ENCODE measurements at places on chromosomes 2 and 18.

GRCh38 chr2:225104971-225105370, 62.7 kb upstream of the DOCK10 start:
- DNase-seq, result no peak

DNA sequence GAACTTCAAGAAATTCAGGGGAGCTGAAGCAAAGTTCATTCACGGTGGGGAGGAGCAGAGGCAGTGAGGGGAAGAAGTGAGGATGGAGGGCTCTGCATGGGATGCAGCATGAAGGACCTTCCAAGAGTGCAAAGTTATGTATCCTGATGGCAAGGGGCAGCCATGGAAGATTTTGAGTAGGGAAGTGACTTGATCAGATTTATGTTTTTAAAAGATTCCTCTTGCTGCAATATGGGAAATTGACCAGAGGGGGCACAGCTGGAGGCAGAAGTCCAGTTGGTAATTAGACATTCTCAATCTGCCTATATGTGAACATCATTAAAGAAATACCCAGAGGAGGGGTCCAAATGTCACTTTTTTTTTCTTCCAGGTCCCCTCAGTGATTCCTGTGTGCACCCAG, 21.5 kb upstream of the ANXA4 start:
- DNase-seq, result no peak

DNA sequence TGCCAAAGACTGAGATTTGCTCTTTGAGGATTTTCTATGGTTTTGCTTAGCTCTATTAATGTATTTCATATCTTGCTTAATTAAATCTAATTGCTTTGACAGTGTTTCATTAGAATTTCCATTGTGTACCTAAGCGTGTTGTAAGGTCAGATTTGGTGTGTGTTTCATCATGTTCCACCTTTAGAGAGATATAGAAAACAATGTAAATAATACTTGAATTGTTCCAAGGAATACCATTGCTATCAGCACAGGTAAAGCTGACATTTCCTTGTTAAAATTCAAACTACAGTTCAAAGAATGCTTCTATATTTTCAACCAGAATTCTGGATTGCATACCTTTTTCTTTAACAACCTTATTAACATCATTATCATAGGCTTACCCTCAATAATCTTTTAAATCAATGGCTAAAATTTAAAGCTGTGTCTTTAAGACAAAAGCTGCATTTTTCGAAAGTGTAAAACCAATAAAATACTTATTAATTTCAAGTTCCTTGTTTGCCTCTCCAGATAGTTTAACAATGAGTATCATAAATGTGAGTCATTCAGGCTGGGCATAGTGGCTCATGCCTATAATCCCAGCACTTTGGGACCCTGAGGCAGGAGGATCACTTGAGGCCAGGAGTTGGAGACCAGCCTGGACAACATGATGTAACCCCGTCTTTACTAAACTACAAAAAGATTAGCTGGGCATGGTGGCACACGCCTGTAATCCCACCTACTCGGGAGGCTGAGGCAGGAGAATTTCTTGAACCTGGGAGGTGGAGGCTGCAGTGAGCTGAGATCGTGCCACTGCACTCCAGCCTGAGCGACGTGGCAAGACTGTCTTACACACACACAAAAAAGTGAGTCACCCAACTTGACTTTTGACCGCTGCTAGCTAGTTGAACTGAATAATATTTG, 188.0 kb upstream of the PKDCC start:
- no peak for DNase-seq

- no peak for DNase-seq
These were observed 44.9 kb upstream of the ID2 start for GRCh38 chr2:8636721-8637636.

DNA sequence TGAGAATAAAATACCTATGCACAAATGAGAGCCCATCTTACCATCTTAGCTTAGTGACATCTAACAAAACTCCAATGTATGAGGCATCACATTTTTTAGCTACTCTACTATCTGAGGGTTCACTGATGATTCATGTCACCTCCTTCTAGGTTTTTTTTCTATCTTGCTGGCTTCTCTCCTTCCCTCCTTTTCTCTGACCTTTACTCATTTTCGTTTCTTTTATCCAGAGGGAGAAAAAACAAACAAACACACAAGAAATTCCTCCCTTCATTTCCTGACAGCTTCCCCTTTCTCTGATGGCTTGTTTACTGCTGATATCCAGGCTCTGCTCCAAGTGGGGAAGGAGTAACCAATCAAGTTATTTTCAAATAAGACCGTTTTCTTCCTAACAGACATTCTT, 115.1 kb downstream of the UBE2E3 start:
- DNase-seq, result no peak

- no peak for DNase-seq
These were observed 3.4 kb upstream of the CXCR4 start for GRCh38 chr2:136121204-136121910.

GRCh38 chr2:70010576-70011111, 49.2 kb upstream of the ASPRV1 start:
- no peak for DNase-seq

DNA sequence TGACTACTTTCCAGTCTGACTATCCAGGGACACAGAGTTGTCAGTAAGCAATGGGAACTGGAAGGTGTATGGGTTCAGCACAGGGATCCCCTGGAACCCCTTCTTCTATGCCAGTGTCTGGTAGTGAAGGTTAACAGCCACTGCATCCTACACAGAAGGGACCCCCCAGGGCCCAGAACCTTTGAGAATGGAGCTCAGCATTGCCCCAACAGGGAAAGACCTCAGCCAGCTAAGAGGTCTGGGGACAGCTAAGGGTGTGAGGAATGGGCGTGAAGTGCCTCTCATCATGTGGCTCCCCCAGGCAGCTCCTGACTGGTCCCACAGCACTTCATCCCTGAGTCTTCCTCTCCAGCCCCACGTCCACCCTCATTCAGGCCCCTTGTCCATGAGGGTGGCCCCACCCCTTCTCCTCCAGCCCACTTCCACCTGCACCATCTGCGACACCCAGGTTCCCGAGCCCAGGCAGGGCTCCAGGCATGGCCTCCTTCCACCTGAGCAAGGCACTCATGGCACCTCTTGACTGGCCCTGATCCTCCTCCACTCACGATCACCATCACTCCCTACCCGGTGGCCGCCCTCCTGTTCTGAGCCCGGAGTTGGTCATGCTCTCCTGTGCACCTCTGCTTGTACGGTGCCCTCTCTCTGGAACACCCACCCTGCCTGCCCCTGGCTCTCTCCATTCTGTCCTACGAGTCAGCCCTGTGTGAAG, 77.1 kb downstream of the SFXN5 start:
- no peak for DNase-seq

- no peak for DNase-seq
These were observed 225.1 kb upstream of the LRRTM1 start for GRCh38 chr2:80529466-80530165.

- no peak for DNase-seq
These were observed 118.1 kb upstream of the LHCGR start for GRCh38 chr2:48873666-48874065.

- DNase-seq, result no peak
These were observed 99.4 kb downstream of the MYOM1 start for GRCh38 chr18:3120356-3120755.

- DNase-seq, result no peak
These were observed 970.3 kb downstream of the CNTNAP5 start for GRCh38 chr2:124995185-124995912.

DNA sequence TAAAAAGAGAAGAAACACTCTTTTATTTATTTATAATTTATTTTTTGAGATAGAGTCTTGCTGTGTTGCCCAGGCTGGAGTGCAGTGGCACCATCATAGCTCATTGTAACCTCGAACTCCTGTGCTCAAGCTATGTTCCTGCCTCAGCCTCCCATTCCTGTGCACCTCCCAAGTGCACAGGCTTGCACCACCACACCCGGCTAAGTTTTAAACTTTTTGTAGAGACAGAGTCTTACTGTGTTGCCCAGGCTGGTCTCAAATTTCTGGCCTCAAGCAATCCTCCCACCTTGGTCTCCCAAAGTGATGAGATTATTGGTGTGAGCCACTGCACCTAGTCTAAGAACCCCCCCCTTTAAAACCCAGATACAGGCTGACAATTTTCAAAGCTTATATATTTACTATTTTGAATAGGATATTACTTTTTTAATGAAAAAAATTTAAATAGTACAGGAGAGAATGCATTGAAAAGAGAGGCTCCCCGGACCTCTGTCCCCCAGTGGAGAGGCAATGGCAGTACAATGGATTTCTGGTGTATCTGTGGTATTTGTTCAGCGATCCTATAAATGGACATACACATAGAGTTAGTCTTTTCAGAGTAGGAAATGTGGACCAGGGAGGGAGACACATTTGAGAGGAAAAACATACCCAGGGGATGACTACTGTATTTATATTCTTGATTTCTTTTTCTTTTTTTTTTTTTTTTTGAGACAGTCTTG, 48.1 kb upstream of the CNOT11 start:
- DNase-seq, result no peak

DNA sequence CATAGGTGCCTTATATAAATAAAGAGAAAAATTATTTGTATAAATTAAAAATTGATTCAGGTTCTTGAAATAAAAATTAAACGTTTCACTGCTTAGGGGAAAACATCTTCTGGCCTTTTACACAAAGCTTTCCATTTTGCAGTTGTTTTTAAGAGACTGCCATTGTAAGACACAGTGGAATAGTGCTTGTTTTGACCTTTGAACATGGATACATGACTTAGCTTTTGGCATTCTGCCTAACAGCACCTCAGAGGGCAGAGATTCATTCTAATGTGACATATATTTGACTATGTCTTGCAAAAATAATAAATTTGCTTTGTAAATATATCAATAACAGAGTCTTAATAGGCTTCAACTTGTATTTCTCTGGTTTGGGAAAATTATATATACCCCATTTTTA, 142.1 kb downstream of the SLC4A10 start:
- DNase-seq, result no peak

- DNase-seq, result no peak
These were observed 8.6 kb downstream of the ARHGEF33 start for GRCh38 chr2:38898256-38898655.

DNA sequence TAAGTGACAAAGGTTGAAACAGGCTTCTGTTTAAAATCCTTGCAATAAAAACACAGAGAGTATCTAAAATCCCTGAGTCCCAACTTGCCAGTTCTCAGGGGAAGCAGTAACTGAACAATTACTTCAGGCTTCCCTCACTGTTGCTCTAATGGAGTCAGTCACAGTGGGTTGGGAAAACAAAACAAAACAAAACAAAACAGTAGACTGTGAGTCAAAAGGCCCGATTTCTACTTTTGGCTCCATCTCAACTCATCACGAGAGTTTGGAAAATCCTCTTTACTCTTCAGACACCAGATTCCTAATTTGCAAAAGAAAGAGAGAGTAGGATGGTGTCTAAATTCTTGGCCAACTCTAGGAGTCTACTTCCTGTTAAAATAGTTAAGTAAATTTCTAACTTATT, 1.1 kb downstream of the FSHR start:
- DNase-seq, result no peak

- no peak for DNase-seq
These were observed at the start of gene REG3G for GRCh38 chr2:79025421-79025820. REG3G (plus strand) TSS chr2:79025702; CDS start chr2:79026094, 392 bp downstream.

GRCh38 chr2:231172025-231172424, 26.4 kb upstream of the ARMC9 start:
- DNase-seq, result no peak

DNA sequence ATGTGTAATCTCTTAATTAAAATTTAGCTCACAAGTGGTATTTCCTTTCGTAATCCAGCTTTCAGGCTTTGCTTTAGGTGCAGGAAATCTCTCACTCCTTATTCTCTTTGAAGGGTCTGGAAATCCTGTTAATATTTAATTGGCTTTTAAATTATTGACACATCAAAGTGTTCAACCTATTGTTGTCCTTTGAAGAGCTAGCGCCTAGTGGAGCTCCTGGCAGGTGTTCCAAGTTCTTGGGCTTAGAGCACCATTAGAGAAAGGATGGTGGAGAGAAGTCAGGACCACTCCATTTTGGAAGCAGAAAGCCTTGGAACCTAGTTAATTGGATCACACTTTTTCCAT, 92.4 kb downstream of the CABLES1 start:
- no peak for DNase-seq

DNA sequence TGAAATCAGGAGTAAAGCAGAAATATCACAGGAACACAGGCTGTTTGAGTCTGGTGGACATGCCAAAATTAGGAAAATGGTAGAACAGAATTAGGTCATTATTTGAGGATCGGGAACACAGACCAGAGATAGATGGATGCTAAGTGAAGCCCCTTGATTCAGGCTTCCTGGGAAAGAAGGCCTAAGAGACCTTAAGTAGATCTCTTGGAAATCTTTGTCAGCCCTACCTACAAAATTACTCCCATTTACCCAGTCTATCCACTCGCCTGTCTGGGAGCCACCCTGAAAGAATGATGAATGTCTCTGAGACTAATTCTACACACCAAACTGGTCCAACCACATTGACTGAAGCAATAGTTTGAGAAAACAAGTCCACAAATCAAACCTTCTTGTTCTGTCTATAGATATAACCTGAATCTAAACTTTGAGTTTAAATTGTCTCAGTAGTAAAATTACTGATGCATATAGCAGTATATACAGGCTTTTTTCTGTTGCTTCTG, 36.6 kb upstream of the TANK start:
- DNase-seq, result no peak

DNA sequence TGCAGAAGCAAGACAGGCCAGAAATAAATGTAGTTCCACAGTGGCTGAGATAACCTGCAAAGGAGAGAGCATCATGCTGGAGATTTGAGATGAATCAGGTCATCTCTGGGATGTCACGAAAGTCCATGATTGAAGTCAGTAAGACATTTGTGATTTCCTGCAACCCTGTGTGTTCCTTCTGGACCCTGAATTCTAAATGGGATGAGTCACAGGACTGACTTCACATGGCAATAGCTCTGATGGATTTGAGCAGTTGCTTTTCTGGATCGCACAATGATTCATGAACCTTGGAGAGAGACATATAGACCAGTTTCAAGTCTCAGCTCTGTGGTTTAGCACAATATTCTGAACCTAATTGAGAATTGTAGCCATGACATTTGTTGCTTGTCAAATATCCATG, 102.9 kb downstream of the TSN start:
- DNase-seq, result no peak

GRCh38 chr2:48450256-48450655, 79.7 kb upstream of the STON1 start:
- no peak for DNase-seq

DNA sequence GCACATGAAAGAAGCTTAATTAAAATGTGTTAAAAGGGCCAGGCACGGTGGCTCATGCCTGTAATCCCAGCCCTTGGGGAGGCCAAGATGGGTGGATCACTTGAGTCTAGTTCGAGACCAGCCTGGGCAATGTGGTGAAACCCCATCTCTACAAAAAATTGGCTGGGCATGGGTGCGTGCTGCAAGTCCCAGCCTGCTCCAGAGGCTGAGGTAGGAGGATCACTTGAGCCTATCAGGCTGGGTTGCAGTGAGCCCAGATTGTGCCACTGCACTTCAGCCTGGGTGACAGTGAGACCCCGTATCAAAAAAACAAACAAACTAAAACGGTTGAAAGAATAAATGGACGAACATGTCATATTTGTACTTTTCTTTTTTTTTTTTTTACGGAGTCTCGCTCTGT, 26.0 kb downstream of the REL start:
- DNase-seq, result no peak

DNA sequence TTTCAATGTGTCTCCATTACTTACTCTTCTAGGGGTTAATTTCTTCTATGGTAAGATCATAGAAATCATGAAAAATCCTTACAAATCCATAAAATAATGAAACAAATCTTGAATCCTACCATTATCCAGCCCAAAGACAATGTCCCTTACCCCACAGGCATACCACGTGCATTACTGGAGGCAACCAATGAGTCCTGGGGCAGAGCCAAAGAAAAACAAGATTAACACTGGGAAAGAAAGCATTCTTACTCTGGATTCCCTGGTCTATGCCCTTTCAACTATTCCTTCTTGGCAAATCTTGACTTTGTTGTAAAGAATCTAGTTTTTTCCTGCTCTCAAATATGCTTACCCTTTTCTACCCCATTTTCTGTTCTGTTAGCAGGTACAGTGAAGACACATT, 3.1 kb upstream of the GALNT1 start:
- no peak for DNase-seq
